ENCODE measurements at places on chromosomes 1 and 21.
A peak's percentile ranks its signal among the peaks of the same experiment; 100 is the strongest.

GRCh38 chr1:157288492-157288891, 150.3 kb upstream of the ETV3 start:
- H3K27ac ChIP-seq: no peak overlapping the region
- no peak overlapping the region for H3K4me3 ChIP-seq
- no peak for DNase-seq
- no peaks in the 10 kb centered on the region for H3K27me3 ChIP-seq
- H3K4me1 ChIP-seq: peaks cover 7% of the 10 kb centered on the region

GRCh38 chr21:34523019-34523555, 11.1 kb upstream of the KCNE1 start:
- H3K27ac ChIP-seq: no peak overlapping the region
- peaks cover 17% of the 10 kb centered on the region for H3K4me1 ChIP-seq
- no peak overlapping the region for H3K4me3 ChIP-seq
- H3K36me3 ChIP-seq: no peaks in the 10 kb centered on the region

DNA sequence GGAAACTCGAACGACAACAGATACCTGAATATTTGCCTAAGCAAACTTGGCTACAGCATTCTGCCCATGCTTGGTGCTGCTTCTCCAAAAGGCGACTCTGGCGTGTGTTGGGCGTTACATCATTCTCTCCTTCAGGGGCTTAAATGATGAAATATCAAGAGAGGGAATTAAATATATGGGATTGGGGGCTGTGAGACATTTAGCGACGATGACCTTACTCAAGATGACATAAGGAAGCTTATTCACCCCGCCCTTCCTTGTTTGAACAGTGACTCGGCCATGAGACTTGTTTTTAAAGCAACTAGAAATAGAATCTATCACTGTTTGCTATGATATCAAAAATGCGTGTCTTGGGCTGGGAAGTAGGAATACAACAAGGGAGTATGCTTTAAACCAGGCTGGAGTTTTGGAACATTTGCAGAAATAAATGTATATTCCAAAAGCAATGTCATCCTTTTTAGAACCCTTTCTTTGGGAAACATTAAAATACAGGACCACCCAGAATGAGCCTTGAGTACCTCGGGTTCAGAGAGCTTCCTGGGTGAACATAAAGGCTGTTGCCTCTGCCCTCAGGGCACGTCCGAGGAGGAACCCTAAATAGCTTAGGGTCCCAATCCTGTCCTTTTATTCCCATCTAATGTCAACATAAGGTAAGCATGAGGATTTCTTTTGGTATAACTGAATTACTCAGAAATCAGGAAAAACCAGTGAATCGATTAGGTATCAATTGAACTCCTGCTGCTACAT, 123.3 kb upstream of the SLC45A1 start:
- peaks cover 3% of the 10 kb centered on the region for H3K27me3 ChIP-seq
- no peak overlapping the region for H3K27ac ChIP-seq
- DNase-seq: no peak
- H3K36me3 ChIP-seq: no peaks in the 10 kb centered on the region
- no peaks in the 10 kb centered on the region for H3K4me1 ChIP-seq
- no peak overlapping the region for H3K4me3 ChIP-seq

DNA sequence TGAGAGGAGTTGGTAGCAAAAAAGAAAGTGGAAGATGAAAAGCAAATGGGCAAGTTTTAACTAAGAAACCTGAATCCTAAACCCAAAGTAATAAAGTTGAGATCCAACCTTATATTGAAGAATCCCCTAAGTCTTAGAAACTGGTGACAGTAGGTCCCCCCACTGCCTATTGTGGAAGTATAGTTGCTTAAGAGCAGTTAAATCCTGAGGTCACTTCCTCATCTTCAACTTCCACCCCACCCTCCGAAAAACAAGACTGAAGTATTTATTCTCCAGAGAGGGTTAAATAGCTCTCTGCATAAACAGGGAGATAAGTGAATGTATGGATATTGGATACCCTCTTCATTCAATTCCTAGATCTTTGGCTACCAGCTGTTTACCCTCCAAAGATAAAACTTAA, 3.3 kb upstream of the DSTYK start:
- peak; percentile 32 for DNase-seq
- no peaks in the 10 kb centered on the region for H3K27me3 ChIP-seq
- H3K36me3 ChIP-seq: no peaks in the 10 kb centered on the region
- peaks cover 42% of the 10 kb centered on the region for H3K4me1 ChIP-seq
- no peak overlapping the region for H3K27ac ChIP-seq
- H3K4me3 ChIP-seq: no peak overlapping the region

- H3K4me3 ChIP-seq: no peak overlapping the region
- H3K27me3 ChIP-seq: no peaks in the 10 kb centered on the region
- no peak overlapping the region for H3K27ac ChIP-seq
- no peaks in the 10 kb centered on the region for H3K36me3 ChIP-seq
- DNase-seq: no peak
These were observed 261.5 kb downstream of the GPATCH2 start for GRCh38 chr1:217369271-217369981.

GRCh38 chr1:147266381-147266780, 23.9 kb downstream of the CHD1L start:
- H3K27ac ChIP-seq: no peak overlapping the region
- peaks cover 88% of the 10 kb centered on the region for H3K36me3 ChIP-seq
- no peak overlapping the region for H3K4me3 ChIP-seq
- DNase-seq: no peak

- H3K27me3 ChIP-seq: no peaks in the 10 kb centered on the region
- H3K27ac ChIP-seq: peak overlapping the region; percentile 62
- DNase-seq: peak; percentile 9
These were observed 18.9 kb upstream of the BTG2 start for GRCh38 chr1:203286161-203286984.

DNA sequence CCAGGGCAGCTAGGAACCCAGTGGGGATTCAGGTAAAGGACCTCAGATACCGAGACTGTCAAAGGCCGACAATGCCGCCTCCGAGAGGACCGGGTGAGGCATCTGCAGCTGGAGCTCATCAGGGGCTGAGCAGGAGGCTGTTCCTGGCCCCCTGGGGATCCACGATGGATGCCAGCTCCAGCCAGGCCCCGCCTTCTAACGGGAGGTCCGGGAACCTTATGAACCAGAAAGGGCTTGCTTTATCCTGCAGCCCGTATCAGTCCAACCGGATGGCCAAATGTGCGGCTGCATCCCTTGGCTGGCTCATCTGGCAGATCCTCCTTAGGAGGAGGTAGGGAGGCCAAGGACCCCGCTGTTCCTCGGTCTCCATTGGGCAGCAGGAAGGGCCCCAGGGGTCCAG, 32.0 kb downstream of the SLC45A1 start:
- H3K27ac ChIP-seq: no peak overlapping the region
- DNase-seq: no peak
- H3K36me3 ChIP-seq: peaks cover 27% of the 10 kb centered on the region
- H3K4me3 ChIP-seq: no peak overlapping the region
- no peaks in the 10 kb centered on the region for H3K4me1 ChIP-seq

- H3K4me3 ChIP-seq: no peak overlapping the region
- peaks cover 10% of the 10 kb centered on the region for H3K4me1 ChIP-seq
- peaks cover 2% of the 10 kb centered on the region for H3K27me3 ChIP-seq
- no peak overlapping the region for H3K27ac ChIP-seq
- DNase-seq: no peak
These were observed 71.1 kb downstream of the LGR6 start for GRCh38 chr1:202264726-202265125.

GRCh38 chr21:37172646-37173045, 94.5 kb downstream of the VPS26C start:
- peak overlapping the region; percentile 60 for H3K27ac ChIP-seq
- no peak for DNase-seq
- no peaks in the 10 kb centered on the region for H3K4me1 ChIP-seq

GRCh38 chr1:186629341-186629740, 50.9 kb downstream of the PTGS2 start:
- no peak overlapping the region for H3K27ac ChIP-seq
- no peak for DNase-seq
- H3K4me3 ChIP-seq: no peak overlapping the region

GRCh38 chr1:240803151-240803550, 191.2 kb upstream of the GREM2 start:
- no peak overlapping the region for H3K4me3 ChIP-seq
- H3K27me3 ChIP-seq: no peaks in the 10 kb centered on the region
- H3K36me3 ChIP-seq: no peaks in the 10 kb centered on the region
- H3K4me1 ChIP-seq: no peaks in the 10 kb centered on the region
- H3K27ac ChIP-seq: no peak overlapping the region

GRCh38 chr1:172324086-172324485, 96.4 kb upstream of the C1orf105 start:
- no peak overlapping the region for H3K4me3 ChIP-seq
- no peaks in the 10 kb centered on the region for H3K27me3 ChIP-seq
- DNase-seq: no peak
- H3K36me3 ChIP-seq: no peaks in the 10 kb centered on the region
- no peaks in the 10 kb centered on the region for H3K4me1 ChIP-seq

DNA sequence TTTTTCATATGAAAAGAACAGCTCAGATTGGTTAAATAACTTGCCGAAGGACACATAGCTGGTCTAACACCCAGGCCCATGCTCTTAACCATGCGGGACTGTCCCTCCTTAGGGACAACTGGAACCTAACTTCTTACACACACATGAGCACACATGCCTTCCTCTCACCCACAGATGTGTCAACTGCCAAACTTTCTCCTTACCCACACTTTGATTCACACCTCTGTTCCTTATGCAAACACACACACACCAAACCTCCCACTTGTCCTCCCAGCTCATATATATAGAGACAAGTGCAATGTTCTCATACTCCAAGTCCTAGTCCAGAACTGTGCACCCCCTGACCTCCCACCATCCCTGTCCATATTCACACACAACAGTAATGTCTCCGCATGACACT, 4.3 kb downstream of the RAB25 start:
- no peak for DNase-seq
- H3K27ac ChIP-seq: no peak overlapping the region
- H3K27me3 ChIP-seq: no peaks in the 10 kb centered on the region
- no peak overlapping the region for H3K4me3 ChIP-seq
- H3K36me3 ChIP-seq: no peaks in the 10 kb centered on the region

GRCh38 chr1:65728504-65728903, 64.2 kb upstream of the PDE4B start:
- H3K27ac ChIP-seq: no peak overlapping the region
- no peaks in the 10 kb centered on the region for H3K36me3 ChIP-seq
- H3K4me3 ChIP-seq: no peak overlapping the region
- DNase-seq: no peak

GRCh38 chr1:190138266-190138665, 339.4 kb downstream of the BRINP3 start:
- no peaks in the 10 kb centered on the region for H3K27me3 ChIP-seq
- DNase-seq: no peak
- H3K4me3 ChIP-seq: no peak overlapping the region
- H3K27ac ChIP-seq: no peak overlapping the region

GRCh38 chr1:234681065-234681464, 71.1 kb upstream of the IRF2BP2 start:
- H3K27me3 ChIP-seq: no peaks in the 10 kb centered on the region
- no peaks in the 10 kb centered on the region for H3K4me1 ChIP-seq
- H3K36me3 ChIP-seq: no peaks in the 10 kb centered on the region

DNA sequence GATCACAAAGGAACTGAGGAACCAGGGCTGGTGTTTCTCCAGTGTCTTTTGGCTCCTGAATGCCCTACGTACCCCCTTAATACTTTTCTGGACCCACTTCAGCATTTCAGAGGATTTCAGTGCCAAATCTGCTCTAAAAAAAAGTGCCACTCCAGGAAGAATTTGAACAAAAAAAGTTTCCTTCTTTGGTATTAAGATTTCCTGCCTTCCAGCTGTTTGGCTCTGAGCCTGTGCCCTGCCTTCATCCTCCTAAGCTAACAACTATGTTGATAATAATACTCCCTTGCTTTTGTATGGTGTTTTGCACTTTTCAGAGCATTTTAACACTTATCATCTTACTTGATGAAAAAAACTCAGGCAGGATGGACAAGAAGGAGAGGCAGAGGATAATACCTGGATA, 11.0 kb upstream of the RIMS3 start:
- no peak for DNase-seq
- H3K4me1 ChIP-seq: peaks cover 12% of the 10 kb centered on the region
- peaks cover 46% of the 10 kb centered on the region for H3K27me3 ChIP-seq
- no peak overlapping the region for H3K27ac ChIP-seq

DNA sequence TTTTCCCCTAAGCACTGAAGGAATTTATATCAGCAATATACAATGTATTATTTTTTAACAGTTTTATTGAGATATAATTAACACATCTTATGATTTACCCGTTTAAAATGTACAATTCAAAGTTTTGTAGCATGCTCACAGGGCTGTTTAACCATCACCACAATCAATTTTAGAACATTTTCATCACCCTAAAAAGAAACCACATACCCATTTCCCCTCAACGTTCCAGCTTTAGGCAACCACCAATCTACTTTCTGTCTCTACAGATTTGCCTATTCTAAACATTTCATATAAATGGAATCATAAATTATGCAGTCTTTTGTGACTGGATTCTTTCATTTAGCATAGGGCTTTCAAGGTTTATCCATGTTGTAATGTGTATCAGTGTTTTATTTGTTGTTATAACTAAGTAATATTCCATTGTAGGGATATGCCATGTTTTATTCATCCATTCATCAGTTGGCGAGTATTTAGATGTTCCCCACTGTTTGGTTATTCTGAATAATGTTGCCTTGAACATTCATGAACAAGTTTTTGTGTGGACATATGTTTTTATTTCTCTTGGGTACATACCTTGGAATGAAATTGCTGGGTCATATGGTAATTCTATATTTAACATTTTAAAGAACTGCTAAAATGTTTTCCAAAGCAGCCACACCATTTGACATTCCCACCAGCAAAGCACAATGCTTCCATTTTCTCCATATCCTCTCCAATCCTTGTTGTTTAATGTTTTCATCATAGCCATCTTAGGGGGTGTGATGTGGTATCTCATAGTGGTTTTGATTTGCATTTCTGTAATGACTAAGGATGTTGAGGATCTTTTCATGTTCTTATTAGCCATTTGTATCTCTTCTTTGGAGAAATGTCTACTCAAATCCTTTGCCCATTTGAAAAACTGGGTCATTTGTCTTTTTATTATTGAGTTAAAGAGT, 188.5 kb downstream of the TM2D1 start:
- no peaks in the 10 kb centered on the region for H3K4me1 ChIP-seq
- H3K36me3 ChIP-seq: no peaks in the 10 kb centered on the region
- DNase-seq: no peak
- H3K27me3 ChIP-seq: no peaks in the 10 kb centered on the region

DNA sequence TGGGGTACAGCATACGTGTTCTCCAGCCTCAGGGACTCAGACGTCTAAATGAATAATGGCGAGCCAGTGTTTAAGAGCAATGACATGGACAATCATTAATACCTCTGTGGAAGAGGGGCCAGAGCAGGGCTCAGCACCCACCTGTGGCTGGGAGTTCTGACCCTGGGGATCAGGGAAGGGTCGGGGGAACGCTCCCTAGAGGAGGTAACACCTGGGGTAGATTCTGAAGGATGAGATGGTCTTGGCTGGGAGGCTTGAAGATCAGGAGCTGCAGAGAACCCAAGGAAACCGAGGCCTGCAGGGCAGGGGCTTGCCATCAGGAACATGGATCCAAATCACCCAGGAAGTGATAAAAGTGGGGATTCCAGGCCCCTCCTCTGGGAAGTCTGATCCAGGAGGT, 138.2 kb upstream of the RUNX3 start:
- no peaks in the 10 kb centered on the region for H3K27me3 ChIP-seq
- DNase-seq: no peak
- H3K27ac ChIP-seq: no peak overlapping the region
- H3K4me3 ChIP-seq: no peak overlapping the region
- H3K4me1 ChIP-seq: no peaks in the 10 kb centered on the region
- H3K36me3 ChIP-seq: no peaks in the 10 kb centered on the region

- H3K27me3 ChIP-seq: peaks cover 1% of the 10 kb centered on the region
- no peak overlapping the region for H3K4me3 ChIP-seq
These were observed 36.1 kb upstream of the PLPPR4 start for GRCh38 chr1:99228153-99228552.

- no peak overlapping the region for H3K4me3 ChIP-seq
- peaks cover 28% of the 10 kb centered on the region for H3K4me1 ChIP-seq
- no peaks in the 10 kb centered on the region for H3K36me3 ChIP-seq
- no peak overlapping the region for H3K27ac ChIP-seq
- no peak for DNase-seq
- no peaks in the 10 kb centered on the region for H3K27me3 ChIP-seq
These were observed 134.7 kb upstream of the HOOK1 start for GRCh38 chr1:59680044-59680443.
